Hypothalamus (tissue), 51 donors: ENCODE measurements at places on chromosomes 4 and X.

DNA sequence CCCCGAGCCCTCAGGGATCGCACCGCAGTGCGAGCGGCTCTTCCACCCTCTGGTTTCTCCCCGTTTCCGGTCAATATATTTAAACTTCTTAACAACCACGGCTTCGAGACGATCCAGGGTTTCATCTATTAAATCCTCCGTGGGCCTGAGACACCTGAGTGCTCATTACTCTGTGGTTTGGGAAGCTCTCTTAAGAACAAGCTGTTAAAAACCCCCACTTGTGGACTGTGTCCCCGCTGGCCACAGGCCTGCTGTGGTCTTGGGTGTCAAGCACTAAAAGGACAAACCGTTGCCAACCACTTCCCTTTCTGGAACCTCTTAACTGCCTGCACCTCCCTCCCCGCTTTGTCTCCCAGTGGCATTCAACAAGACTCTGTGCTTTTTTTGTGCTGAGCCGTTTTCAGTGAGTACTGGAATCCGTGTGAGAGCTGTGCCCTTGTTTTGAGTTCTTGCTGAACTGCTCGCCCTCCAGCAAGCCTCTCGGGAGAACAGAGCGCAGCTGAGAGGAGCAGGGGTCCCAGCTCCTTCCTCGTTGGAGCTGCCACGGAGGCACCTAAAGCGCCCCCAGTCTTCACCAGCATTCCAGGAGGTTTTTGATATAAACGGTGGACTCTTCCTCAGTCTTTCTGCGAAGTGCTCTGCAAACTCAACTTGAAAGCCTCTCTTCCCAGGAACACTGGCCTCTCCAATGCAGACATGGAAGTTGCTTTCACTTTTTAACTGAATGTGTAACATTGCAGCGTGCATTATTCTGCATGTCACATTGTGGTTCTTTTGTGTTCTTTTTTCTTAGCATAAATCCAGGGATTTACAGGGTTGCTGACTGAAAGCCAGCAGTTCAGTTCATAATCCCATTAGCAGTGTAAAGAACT is 691 bp upstream of the IGFBP7 start:
- DNase-seq, result peak; percentile 56

- no peak for DNase-seq
These were observed 28.7 kb downstream of the SEC24B start for GRCh38 chr4:109462297-109462696.

DNA sequence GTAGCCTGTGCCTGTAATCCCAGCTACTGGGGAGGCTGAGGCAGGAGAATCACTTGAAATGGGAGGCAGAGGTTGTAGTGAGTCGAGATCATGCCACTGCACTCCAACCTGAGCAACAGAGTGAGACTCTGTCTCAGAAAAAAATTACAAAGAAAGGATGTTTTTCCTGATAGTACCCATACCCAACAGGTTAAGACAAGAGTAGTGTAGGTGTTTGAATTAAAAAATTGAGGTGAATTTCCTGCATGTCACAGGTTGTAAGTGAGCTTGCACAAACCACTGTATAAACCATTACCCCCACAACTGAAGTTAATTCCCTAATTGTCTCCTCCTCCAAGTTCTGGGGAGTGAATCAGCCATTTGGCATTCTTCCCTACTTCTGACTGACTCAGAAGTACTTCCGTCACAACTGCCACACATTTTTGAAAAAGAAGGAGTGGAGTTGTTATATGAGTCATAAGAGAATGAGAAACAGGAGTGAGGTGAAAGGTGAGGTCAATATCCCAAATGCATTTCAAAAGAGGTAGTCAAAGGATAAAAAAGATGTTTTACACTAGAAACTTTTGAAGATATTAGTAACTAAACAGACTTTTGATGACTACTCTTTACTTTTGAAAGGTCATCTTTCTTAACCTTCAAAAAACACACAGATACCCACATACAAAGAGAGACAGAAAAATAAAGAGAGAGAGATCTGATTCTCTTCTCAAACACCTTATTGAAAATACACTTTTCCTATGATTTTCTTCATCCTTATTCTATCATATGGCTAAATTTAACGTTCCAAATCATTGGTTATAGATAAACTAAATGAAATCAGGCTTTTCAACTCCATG is 134.5 kb downstream of the BTC start:
- no peak for DNase-seq

DNA sequence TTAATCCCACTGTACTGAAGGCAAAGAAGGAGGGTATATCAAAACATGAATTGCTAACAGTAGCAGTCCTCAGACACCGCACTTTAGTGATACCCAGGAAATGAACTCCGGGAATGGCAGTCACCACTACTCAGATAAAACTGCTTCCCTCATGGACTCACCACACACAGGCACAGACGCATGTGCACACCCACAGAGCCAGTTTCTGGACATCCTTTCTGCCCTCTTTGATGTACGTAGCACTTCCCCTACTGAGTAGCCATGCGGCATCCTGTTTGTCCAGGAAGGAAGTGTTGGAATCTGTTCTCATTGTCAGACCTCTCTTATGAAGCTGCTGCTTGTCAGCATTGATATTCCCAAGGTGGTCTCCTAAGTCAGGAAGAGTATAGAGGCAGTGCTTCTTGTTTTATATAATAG is 95.7 kb downstream of the DCLK2 start:
- DNase-seq, result no peak

DNA sequence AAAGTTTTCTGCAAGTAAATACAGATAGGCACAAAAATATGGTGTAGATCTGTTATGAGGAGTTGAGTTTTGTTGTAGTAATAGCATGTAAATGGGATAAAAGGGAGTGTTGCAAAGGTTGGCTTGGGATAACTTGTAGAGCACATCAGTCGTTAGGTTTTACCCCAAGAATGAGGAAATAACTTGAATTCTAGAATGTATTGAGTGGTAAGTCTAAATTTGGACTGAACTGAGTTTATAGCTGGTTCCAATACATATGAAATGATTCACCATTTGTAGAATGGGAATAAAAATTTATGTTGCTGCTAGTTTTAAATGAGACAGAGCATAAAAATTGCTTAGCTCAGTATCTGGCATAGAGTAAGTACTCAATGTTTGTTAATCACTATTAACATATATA is 719.2 kb downstream of the FSTL5 start:
- DNase-seq, result no peak

DNA sequence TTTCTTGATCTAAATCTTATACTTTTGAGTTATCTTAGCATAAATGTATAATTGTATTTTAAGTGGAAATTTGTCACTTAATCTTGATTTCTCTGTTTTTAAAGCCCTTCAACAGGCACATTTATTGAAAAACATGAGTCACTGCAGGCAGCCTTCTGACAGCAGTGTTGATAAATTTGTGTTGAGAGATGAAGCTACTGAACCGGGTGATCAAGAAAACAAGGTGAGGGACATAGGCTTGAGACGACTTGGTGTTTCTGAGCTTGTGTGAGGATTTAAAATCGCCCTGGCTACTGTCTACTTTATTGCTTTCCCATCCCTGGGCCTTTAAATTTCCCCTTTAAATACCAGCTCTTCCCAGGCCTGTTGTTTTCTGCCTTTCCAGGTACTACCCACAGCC is 55.7 kb downstream of the HTT start:
- DNase-seq, result no peak

- no peak for DNase-seq
These were observed 1995.9 kb downstream of the C4orf33 start for GRCh38 chr4:131091896-131092295.

- no peak for DNase-seq
These were observed 62.5 kb upstream of the NFKB1 start for GRCh38 chr4:102438396-102439235.

DNA sequence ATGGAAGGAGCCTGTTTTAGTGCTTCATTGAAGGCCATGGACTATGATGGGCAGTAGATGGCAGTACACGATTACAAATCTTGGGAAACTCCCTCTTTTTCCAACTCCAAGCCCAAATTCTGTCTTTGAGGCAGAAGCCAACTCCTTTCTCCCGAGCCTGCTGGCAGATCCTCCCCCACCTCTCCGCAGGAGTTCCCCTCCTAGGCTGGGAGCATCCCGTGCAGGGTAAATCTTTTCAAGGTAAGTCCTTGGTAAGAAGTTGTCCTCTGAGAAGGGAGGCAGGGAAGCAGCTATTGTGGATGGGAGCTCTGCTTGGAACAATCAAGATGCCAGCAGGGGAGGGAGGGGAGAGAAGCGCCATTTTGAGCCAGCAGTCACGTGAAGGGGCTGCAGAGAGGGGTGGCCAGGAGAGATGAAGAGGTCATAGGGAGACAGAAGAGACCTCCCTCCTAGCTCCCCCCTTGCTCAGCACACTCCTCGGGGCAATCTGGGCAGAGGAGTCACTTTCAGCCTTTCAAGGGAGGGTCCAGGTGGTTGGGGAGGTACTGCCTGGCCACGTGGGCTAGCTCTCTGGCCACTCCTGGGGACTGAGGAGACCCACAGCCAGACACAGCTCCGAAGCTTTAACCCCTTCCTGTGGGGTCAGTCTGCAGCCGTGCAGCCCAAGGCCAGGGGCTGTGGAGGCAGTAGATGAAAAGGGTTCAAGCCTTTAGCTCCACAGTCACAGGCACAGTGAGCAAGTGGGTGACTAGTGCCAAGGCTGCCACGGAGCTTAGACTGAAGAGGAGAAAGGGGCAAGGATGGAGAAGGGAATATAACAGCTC is 9.6 kb downstream of the CC2D2A start:
- DNase-seq, result peak; percentile 82

GRCh38 chr4:186030795-186031194 is 38.2 kb upstream of the TLR3 start:
- DNase-seq, result no peak

- no peak for DNase-seq
These were observed 35.0 kb downstream of the NUDT11 start for GRCh38 chrX:51461053-51462044.

DNA sequence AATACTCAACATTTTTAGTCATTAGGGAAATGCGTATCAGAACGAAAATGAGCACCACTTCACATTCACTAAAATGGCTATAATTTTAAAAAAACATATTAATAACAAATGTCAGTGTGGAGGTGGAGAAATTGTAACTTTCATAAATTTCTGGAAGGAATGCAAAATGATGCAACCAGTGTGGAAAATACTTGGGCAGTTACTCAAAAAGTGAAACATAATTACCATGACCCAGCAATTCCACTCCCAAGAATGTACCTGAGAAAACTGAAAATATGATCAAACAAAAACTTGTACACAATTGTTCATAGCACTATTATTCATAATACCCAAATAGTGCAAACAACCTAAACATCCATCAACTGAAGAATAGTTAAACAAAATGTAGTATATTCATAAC is 76.1 kb upstream of the FAM241A start:
- DNase-seq, result no peak

GRCh38 chrX:70088751-70089150 is 26.5 kb downstream of the OTUD6A start:
- DNase-seq, result no peak

DNA sequence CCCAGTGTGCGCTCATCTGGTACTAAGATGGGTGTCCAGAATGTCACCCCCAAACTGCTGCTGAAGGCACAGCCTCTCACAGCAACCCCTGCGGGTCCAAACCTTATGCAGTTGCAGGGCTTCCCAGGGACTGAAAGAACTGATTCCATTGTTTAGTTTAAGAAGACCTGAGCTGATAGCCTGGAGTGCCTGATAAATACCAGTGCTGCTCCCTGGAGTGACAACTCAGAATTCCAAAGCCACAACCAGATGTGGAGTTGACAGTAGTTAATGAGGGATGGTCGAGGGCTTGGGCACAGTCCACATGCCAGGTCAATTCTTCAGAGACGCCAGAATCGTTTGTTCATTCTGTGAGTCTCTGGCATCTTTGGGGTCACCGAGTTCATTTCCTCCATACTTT is 71.2 kb downstream of the LNX1 start:
- no peak for DNase-seq

DNA sequence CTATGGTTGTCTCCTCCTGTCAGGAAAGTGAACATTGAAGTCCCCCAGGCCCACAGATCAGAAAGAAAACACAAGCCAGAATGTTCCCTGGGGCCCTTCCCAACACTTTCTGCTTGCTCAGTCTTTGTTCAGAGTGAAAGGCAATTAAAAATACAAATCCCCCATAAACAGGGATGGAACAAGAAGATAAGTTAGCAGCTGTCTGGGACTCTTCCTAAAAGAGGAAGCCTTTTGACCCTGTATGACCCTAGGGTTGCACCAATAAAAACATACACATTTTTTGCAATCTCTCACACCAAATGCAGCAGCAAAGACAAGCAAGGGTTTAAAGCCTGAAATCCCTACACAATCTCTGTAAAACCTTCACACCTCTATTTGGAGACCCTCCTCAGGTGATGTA is 22.6 kb downstream of the IRF2 start:
- no peak for DNase-seq

DNA sequence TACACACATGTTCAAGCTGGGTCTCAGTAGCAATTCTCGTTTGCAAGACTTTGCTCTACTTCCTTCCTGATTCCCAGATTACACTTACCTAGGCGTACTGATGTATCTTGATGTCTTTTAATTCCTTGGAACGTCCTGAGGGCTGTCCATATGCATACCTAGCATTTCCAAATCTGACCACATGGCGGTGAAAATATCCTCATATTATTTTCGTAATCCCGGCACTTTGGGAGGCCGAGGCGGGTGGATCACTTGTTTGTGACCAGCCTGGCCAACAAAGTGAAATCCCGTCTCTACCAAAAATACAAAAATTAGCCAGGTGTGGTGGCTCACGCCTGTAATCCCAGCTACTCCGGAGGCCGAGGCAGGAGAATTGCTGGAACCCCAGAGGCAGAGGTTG is 1786.3 kb upstream of the TENM3 start:
- DNase-seq, result no peak

DNA sequence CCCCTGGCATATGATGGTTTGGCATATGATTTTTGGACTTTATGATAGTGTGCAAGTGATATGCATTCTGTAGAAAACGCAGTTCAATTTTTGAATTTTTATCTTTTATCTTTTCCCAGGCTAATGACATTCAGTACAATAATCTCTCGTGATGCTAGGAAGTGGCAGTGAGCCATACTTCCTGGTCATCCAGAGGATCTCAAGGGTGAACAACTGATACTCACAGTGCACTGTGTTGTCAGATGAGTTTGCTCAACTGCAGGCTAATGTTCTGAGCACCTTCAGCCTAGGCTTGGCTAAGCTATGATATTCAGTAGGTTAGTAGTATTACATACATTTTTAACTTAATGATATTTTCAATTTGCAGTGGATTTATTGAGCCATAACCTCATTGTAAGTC is 405.3 kb downstream of the PCDH7 start:
- DNase-seq, result no peak

DNA sequence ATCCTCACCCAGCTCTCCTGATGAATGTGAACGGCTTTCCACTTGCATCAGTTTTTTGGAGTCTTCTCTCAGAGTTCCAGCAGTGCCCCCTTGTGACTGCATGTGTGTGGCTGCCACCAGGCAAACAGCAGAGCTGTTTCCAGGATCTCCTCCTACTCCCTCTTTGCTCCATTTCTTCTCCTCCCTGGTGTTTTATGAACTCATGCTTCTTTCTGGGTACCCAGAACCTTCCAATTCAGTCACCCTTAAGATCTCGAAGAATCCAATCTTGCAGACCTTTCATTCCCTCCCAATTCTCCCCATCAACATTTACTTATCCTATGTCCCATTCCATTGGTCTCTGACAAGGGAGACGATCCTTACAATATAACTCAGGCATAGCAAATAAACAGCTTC is 6.8 kb upstream of the TCEANC start:
- DNase-seq, result peak; percentile 3
